ENCODE measurements at places on chromosomes 7 and 10. TPM values are rescaled to one million over a fixed set of nuclear protein-coding genes. Genes with fewer than 3 reads are reported as not detected.

Gene IQUB
- total RNA-seq: 0.07 TPM

Gene DPP6
- not detected for total RNA-seq

- peaks cover 17% of the 10 kb centered on the region for H3K4me1 ChIP-seq
- no peak for DNase-seq
- no peak overlapping the region for H3K4me3 ChIP-seq
Observed at GRCh38 chr7:74258639-74259038, 4.4 kb upstream of the RFC2 start.

DNA sequence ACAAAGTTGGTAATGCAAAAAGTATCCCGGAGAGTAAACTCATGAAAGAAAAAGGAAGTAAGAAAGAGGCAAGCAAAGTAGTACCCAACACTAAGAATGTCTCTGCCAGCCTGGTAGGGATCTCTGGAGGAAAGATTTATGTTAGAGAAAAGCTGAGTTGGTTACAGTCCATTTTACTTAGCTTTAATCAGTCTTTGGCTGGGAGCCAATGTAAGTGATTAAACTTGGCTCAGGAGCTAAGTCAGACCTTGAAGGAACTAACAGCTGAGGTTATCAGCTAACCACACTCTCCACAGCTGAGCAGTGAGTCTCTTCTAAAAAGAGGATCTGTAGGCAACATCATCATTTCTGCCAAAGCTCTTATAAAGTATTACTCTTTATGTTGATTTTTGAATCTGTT is 148.0 kb downstream of the ANKRD7 start:
- no peak for DNase-seq
- no peak overlapping the region for H3K4me3 ChIP-seq
- no peaks in the 10 kb centered on the region for H3K27me3 ChIP-seq
- peaks cover 3% of the 10 kb centered on the region for H3K4me1 ChIP-seq
- no peaks in the 10 kb centered on the region for H3K36me3 ChIP-seq

DNA sequence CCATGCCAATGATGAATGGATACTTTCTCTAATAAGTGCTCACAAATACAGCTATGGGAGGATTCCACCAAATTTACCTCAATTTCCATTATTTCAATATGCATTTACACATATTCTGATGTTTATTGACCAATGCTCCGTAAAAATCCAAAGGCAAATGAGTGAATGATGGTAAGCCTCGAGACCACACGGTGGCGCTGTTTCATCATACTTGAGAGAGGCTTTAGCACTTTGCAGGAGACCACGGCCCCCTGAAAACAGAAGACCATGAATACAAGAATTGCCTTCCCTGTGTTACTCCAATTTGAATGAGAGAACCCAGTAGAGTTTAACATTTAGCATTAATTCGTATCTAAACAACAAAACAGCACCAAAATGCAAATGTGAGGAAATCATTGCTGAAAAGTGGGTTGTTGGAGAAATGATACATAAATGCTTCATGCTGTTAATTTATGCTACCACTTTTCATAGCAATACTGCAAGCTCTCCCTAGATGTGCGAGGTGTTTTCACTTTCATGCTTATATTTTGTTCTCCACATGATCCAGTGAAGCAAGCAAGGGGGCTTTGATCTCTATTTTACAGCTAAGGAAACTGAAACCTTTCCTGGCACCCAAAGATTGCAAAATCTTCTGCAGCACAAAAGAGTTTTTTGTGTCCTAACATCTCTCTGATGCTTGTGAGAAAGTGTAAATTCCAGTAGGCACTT is 35.4 kb downstream of the TRIL start:
- no peaks in the 10 kb centered on the region for H3K36me3 ChIP-seq
- H3K4me3 ChIP-seq: no peak overlapping the region
- H3K4me1 ChIP-seq: peaks cover 23% of the 10 kb centered on the region
- DNase-seq: peak; percentile 73

Data from activated CD8-positive, alpha-beta memory T cell treated with anti-CD3 and anti-CD28 coated beads, Interleukin-2, amount 10 ng/mL, durations not matched to agents 7 days and 5 days (primary cell).